ENCODE measurements at places on chromosomes 1 and 21.

GRCh38 chr1:18836654-18837053 lies 22.8 kb downstream of the TAS1R2 start:
- no peak for DNase-seq

DNA sequence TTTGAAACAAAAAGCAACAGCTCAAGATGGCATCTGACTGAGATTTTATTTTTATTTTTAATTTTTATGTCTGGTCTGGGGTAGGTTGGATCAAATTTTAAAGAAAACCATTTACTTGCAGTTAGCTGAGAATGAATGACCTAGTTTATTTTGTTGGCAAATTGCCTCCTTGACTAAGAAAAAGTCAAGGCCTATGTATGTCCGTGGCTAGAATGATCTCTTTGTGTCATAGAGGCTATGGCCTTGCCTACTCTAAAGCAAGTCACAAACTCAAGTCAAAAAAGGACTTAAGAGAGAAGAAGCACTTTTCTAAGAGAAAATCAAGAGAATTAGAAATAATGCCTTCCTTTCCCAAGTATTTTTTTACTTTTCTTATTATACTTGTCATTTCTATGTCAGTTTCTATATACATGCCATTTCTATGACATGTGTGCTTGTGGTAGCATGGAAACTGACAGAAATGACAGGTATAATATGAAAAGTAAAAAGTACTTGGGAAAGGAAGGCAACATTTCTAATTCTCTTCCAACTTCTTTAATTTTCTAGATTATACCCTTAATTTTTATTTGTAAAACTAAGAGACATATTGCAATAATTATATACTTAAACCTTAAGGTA lies 136.7 kb downstream of the CENPF start:
- no peak for DNase-seq

DNA sequence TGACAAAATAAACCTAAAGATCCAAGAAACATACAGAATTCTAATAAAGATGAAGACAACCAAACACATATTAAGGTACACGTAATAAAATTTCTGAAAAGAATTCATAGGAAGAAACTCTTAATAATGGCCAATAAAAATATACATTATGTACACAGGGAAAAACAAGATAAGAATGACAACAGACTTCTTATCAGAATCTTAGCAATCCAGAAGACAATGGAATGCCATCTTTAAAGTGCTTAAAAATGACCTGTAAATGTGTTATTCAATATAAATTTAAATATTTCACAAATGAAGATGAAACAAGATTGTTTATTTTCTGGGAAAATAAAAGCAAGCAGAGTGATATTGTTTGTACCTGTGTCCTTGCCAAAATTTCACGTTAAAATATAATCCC lies 530.4 kb upstream of the PTBP2 start:
- no peak for DNase-seq

GRCh38 chr1:221698579-221699349 lies 43.1 kb downstream of the DUSP10 start:
- no peak for DNase-seq

DNA sequence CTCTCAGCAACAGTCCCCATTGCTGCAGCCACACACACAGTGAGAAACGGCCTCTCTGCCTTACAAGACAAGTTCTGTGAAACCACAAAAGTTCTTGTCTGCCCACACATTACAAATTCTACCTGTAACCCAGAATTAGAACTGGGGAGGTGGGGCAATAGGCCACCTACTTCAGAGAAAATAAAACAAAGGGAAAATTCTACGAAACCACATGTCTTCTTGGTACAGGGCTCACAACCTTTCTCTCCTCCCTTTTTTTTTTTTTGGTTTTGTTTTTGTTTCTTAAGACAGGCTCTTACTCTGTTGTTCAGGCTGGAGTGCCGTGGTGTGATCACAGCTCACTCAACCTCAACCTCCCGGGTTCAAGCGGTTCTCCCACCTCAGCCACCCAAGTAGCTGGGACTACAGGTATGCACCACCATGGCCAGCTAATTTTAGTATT lies 30.2 kb downstream of the LPAR3 start:
- no peak for DNase-seq

DNA sequence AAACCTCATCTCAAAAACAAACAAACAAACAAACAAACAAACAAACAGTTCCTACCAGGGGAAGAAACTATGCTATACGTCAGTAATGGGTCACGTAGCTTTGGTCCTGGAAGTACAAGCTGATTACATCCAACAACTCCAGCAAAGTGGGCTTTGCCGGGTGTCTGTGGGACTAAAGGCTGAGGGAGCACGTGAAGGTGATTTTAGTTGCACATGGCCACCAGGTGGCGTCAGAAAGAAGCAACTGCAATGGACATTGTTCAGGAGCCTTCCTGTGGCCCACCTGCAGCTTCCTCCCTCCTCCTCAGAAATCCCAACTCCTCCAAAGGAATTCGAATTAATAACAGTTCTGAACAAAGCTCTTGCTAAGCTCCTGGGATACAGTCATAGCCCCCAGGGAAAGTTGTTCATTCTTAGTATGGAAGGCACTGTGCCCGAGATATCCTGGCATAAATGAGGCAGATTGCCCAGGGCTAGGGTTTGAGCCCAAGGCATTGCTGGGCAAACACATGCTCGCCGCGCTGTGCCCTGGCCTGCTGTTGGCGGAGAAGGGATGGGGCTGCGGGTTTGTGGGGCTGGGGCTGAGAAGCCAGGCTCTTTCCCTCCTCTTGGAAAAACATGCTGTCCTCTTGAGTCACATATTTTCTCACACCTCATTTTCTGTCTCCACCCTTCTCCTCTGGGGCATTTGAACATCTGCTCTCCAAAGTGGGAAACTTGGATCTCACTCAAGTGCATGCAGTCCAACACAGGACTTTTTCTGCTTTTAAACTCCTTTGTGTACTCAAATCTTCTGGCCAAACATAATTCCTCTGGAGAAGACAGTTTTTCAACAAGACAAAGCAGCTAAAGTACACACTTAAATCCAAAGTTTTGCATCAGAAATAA lies 28.6 kb downstream of the AKNAD1 start:
- peak; percentile 56 for DNase-seq
